ENCODE measurements at places on chromosomes 2 and 18.

GRCh38 chr2:128442891-128443302 lies 124.2 kb upstream of the HS6ST1 start:
- no peak for DNase-seq

- peak; percentile 32 for DNase-seq
Observed at GRCh38 chr18:64330161-64330560, 181.3 kb upstream of the LINC00305 start.

- DNase-seq: no peak
Observed at GRCh38 chr18:31241425-31241824, 76.5 kb upstream of the DSG1 start.

- DNase-seq: peak; percentile 4
Observed at GRCh38 chr2:215522237-215522636, 86.4 kb upstream of the FN1 start.

DNA sequence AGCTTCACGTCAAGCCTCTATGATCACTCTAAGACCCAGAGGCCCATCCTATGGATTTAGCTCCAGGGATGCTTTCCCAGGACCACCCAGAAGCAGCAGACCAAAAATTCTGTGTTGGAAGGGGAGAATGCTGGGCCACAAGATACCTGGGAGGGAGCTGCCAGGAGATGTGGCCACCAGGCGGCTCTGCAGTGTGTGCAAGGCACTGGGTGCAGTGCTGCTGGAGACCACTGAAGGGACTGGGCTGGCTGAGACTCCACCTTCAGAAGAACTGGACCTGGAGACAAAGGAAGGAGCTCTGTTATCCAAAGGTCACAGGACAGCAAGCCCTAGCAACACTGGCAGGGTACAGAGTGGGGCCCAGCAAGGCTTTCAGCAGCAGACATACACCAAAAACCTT lies 34.0 kb downstream of the KANSL3 start:
- no peak for DNase-seq

DNA sequence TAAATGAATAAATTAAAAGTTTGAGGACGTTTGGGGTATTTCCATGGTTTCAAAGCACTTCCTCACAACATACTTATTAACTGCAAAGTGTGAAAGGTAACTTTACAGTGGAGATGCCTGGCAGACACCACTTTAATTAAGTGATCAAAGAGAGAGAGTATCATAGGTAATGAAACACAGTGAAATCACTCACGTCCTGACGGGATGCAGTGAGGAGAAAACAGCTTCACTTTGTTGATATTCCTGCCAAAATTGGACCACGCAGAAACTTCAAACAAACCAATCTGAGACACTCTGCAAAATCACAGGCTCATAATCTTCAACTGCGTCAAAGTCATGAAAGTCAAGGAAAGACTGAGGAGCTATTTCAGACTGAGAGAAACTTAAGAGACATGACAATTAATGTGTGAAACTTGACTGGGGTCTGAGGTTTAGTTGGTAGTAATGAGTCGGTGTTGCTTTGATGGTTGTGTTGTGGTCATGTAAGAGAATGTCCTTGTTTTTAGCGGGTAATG lies 66.0 kb upstream of the ITGB6 start:
- no peak for DNase-seq

GRCh38 chr18:79502782-79503181 lies 107.1 kb downstream of the NFATC1 start:
- no peak for DNase-seq

DNA sequence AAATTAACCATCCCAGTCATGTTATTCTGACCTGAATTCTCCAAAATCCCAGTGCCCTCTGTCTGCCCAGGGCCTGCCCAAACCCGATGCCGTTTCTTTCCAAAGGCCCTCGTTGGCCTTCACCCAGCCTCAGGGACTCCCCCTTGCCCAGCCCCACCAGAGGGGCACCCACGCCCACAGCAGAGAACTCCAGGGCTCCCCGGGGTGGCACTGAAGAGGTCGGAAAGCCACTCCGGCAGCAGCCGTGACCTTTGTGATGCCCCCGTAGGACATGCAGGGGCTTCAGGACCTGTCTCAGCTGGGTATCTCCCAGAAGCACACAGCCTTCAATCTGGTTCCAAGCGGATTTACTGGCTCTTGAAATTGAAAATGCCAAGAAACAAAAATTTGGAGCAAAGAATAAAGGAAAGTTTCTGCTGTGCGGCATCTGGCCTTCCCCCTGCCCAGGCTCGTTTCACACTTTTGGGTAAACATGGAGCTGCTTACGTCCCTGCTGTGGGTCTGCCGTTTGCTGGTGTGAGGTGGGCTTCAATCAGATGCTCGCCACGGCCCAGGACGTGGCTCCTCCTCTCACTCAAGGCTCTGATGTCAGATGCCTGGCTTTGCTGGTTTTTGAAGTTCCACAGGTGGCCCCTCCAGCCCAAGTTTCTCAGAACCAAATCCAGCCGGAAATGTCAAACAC lies 101.3 kb downstream of the TPO start:
- no peak for DNase-seq

DNA sequence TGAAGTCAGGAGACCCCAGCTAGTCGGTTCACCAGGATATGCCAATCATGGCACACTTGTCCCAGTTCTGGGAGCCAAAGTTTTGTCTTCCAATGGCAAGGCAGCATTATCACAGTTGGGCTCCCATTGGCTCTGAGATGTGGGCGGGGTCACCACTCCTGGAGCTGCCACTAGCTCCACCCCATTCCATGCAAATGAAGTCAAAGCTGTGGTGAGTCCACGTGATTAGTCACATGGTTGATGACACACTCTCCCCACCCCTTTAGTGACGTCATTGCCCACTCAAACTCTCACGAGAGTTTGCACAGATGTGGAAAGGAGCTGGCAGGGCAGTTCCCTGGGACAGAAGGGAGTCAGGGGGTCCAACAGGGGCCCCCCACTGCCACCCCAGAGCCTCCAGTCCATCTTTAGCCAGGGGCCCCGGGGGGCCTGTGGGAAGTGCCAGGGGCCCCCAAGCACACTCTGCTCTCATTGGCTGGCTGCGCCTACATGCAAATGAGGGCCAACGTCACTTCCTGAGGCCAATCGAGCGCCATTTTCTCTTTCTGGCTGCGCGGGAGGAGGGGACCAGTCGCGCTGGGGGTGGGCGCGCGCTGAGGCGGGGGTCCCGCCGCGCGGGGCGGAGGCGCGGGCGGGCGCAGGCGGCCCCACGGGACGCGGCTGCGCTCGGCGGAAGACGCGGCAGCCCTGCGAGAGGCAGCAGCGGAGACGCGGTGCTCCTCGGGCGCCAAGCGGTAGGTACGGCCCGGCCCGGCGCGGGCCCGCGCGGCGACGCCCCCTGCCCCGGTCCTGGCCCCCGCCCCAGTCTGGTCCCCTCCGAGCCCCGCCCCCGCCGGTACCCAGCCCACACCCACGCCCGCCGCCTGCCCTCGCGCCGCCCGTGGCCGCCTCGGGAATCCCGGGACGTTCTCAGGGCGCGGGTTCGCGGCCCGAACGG lies at the start of gene ADNP2:
TSS of gene ADNP2 (plus strand) at position 524 of the 937 bp plus-strand sequence. CDS start 8,281 bp downstream, outside the sequence.
- peak; percentile 88 for DNase-seq

- no peak for DNase-seq
Observed at GRCh38 chr2:224126003-224126402, 86.9 kb upstream of the SERPINE2 start.

- DNase-seq: no peak
Observed at GRCh38 chr2:64400105-64400728, 53.7 kb upstream of the LGALSL start.

GRCh38 chr2:109472974-109473373 lies 140.8 kb downstream of the SEPTIN10 start:
- no peak for DNase-seq

DNA sequence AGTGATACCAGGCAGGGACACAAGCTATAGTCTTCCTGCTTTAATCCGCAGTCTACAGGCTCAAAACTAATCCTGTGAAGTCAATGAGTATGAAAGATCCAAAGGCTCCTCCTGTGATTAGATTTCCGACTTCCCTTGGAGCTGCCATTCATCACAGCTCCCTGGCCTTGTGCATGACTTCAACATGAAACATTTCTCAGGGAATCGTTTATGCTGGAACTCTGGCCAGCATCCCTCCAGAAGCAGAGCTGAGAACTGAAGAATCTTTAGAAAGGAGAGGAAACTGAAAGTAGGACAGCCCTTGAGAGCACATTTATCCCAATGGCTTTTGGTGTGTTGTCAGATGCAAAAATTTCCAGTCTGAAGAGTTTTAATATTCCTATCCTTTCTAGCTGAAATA lies 84.3 kb upstream of the SESTD1 start:
- no peak for DNase-seq
